ENCODE measurements at places on chromosomes 11 and 22.

GRCh38 chr22:17098379-17098819 is 13.6 kb downstream of the IL17RA start:
- DNase-seq = no peak

DNA sequence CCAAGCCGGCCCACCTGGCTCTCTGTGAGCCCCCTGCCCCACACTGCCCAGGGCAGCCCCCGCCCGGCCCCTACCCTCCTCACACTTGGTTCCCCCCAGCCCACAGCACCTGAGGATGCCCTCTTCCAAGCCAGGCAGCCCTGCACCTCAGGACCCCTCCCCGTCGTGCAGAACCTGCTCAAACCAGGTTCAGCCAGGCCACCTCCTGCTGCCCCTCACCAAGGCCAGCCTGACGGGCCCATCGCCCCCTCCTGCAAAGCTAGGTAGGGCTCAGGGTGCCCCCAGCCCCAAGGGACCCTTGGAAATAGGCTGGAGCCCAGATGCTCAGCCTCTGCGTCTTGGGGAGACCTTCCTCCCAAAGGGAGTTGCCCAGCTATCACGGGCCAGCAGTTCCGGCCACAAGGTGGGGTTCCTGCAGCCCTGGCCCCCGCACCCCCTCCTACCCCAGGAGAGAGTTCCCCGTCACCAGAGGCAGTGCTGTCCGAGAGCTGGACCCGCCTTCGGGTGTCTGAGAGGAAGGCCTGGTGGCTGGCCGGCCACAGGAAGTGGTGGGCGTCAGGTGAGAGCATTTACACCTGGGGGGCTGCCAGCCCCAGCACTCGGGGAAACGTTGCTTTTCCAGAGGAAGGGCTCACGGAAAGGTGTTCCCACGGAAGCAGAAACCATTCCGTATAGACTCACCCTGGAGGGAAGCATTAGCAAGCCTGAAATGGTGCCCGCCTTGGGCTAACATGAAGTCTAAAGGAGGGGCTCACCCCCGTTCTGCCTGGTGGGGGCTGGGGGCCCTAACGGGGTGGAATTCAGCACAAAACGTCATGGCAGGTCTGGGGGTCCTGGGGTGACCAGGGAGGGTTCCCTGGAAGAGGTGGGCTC is 3.2 kb upstream of the SYT8 start:
- no peak for DNase-seq

GRCh38 chr11:74182635-74183034 is 11.5 kb downstream of the PPME1 start:
- peak; percentile 14 for DNase-seq

GRCh38 chr11:35721651-35722282 is 59.2 kb downstream of the TRIM44 start:
- DNase-seq = no peak

GRCh38 chr11:64845129-64845775 is 799 bp upstream of the CDC42BPG start:
- no peak for DNase-seq

DNA sequence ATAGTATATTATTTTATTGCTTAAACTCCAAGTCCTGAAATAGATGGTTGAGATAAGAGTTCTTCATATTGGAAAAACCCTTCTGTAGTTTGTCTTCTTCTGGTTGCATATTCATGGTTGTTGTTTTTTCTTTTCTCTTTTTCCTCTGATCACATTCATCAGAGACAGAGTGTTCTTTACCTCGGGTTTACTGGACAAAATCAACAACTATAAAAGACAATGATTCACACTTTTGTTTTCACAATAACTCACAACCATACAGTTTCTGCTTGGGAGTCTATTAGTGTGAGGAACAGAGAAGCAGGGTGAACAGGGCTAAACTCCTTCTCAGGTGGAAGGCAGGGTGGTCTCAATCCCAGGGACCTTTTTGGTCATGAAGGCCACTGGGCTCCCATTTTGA is 2.6 kb upstream of the SLC22A25 start:
- no peak for DNase-seq

- no peak for DNase-seq
Observed at GRCh38 chr11:74639533-74639932, 47.2 kb downstream of the POLD3 start.
